ENCODE measurements at places on chromosomes 2 and 18.

GRCh38 chr2:24863641-24864040 lies 56.4 kb downstream of the ADCY3 start:
- no peak for DNase-seq

GRCh38 chr2:117661619-117662018 lies 152.9 kb upstream of the DDX18 start:
- no peak for DNase-seq

DNA sequence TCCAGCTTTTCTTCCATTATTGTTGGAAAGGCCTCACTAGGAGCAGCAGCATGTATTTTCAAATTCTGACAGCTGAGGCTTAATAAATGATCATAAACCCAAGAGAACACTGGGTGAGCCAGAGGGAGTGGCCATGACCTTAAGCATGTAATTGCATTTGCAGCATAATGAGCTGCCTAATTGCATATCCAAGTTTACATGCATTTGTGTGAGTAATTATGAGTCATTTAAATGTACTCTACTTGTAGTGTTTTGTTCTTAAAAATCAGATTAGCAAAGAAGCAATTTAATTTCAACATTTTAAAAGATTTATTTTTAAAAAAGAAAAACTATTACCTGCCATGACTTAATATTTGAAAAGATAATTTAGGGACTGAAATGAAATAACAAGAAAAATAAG lies 74.8 kb downstream of the NOL10 start:
- DNase-seq, result no peak

DNA sequence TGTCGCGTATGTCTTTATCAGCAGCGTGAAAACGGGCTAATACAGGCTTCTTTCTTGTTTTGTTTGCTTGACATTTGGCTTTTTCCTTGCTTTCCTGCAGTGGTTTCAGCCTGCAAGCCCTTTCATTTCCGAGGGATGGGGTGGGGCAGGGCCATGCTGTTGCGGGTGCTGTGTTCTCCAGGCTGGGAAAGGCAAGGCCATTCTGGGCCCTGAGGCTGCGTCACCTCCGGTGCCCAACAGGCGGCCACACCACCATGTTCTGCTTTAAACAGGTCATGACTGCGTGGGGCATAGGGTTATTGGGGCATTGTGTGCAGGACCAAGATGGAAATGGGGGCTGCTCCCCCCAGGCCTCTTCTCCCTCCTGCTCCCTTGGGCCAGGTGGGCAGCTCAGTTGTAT lies 38.6 kb upstream of the PLB1 start:
- no peak for DNase-seq

GRCh38 chr18:62744076-62744968 lies 29.0 kb downstream of the PHLPP1 start:
- DNase-seq, result no peak

DNA sequence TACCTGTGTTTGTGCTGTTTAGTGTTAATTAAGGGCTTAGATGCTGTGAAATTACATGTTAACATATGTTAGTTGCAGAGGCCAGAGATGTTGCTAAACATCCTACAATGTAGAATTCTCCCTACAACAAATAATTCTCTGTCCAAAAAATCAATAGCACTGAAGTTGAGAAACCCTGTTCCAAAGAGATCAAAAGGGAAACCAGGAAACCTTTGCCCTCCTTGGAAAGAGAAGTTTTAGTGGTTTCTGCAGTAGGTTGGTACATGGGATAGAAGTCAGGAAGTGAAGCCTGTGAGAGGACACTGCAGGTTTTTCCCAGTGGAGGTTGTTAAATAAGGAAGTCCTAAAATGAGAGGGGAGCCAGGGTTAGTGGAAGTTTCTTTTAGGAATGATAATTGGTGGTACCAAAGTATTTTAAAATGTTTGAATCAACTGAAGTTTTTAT lies 6.3 kb upstream of the RMDN2 start:
- DNase-seq, result no peak

- no peak for DNase-seq
These were observed 62.3 kb upstream of the SNTG2 start for GRCh38 chr2:888211-888801.

GRCh38 chr2:86436328-86436727 lies 4.8 kb upstream of the KDM3A start:
- DNase-seq, result no peak

DNA sequence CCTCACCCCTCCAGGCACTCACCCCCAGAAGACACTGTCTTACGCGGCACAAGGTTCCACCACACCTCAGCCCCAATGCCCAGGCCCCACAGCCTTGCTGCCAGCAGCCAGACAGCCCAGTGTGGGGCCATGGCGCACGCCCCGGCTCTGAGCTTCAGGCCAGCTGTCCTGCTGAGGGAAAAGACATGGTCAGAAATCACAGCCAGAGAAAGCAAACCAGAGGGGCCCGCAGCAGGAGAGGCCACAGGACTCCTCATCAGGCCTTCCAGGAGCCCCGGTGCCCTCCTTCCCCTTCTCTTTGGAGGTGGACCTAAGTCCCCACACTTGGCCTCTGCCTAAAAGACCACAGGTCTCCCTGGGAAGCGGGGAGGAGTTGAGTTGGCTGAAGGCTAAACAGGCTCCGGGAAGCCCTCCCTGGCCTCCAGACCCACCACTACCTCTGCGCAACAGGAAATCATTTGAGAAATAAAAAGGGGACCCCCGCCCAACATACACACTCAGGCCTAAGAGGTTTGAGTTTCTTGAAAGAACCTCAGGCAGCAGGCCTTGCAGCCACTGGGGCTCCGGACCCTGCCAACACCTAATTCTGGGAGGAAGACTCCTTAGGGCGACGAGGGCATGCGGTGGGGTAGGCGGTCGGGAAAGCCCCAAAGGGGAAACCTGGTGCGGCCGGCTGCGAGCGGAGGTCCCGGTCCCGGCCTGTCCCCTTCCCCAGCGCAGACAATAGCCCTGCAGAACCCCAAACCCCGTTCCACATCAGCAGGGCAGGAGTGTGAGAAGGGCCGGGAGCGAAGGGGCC lies 1.9 kb downstream of the SEMA4C start:
- DNase-seq, result no peak

- DNase-seq, result no peak
These were observed 51.4 kb upstream of the TMEM87B start for GRCh38 chr2:112003576-112004252.

- DNase-seq, result no peak
These were observed 6.2 kb downstream of the NAB1 start for GRCh38 chr2:190655113-190655512.

- DNase-seq, result no peak
These were observed 429.0 kb downstream of the SUCLG1 start for GRCh38 chr2:84029903-84030575.

GRCh38 chr2:8796878-8797550 lies 40.4 kb downstream of the KIDINS220 start:
- DNase-seq, result peak; percentile 46

DNA sequence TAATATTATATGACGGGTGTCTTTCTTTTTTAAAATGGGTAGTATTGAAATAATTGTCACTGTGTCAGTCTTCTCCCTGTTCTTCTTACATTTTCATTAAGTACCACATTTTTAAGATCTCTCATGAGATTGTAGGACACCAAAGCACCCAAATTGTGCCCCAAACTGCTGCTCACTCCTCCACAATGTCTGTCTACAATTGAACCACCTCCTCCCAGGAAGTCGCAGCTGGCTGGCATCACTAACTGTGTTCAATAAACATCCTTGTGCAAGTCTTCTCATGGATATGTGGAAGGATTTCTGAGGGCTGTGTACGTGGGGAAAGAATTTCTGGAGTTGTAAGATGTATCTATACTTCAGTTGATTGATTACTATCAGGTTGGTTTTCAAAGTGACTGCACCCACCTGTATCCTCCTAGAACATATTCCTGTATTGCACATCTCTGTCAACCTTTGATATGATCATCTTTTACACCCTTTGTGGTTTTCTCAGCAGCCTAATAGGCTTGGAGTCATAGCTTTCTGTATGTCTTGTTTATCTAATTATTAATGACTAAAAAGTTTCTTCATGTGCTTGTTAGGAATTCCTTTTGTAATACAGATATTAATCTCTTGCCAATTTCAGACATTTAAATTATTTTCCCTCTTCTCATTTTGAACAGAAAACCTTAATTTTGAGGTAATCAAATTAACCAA lies 774.9 kb downstream of the RNF144A start:
- DNase-seq, result no peak

DNA sequence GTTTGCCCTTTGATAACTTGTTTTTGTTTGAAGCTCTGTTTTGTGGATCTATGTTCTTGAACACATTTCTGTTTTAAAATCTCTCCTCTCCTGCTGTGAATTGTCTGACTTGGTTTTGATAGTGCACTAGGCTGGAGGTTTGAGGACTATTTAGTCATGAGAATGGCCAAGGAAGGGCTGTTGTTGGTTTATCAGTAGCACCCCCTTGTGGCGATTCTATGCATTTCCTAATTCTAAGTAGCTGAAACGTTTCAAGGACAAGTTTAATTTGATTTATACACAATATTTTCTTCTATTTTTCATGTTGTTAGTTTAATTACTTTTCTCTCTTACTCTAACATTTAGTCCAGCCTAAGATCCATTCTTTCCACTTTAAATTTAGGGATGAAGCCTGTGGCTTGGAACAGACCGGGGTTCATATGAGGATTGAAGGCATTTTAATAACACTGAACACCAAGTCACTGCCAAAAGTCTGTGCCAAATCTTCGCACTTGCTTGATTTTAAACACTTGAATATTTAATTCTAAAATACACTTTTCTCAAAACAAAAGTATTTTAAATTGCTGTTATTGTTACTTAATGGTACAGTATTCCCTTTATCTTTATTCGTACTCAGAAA lies 166.0 kb downstream of the SOCS6 start:
- DNase-seq, result peak; percentile 52

DNA sequence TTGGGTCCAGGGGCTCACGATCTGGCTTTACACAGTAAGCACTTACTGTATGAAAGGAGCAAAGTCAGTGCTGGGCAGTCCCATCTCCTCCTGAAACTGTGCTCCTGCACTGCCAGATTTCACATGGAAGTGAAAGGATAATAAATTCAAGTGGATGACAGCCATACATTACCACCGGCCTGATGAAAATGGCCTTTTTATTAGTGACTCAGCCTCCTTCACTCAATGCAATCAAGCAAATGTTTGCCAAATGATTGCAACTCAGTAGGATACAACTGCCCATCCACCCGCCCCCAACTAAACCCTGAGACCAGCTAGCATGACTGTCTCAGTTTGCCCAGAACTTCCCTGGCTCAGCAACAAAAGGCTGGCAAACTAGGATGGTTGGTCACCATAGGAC lies 77.1 kb downstream of the MYO5B start:
- DNase-seq, result no peak

DNA sequence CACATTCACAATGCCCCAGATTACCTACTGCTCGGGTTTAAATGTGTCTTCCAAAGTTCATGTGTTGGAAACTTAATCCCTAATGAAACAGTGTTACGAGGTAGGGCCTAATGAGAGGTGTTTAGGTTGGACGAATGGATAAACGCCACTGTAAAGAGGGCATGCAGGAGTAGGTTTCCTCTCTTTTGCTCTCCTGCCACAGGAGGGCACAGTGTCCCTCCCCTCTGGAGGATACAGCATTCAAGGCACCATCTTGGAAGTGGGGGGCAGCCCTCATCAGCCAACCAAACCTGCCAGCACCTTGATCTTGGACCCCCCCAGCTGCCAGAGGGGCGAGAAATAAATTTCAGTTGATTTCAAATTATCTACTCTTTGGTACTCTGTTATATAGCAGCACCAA lies 103.5 kb downstream of the TSHZ1 start:
- DNase-seq, result no peak

GRCh38 chr2:85369500-85369899 lies 14.9 kb downstream of the ELMOD3 start:
- no peak for DNase-seq

- DNase-seq, result peak; percentile 80
These were observed 31.6 kb upstream of the PPP1R1C start for GRCh38 chr2:181953881-181954537.

DNA sequence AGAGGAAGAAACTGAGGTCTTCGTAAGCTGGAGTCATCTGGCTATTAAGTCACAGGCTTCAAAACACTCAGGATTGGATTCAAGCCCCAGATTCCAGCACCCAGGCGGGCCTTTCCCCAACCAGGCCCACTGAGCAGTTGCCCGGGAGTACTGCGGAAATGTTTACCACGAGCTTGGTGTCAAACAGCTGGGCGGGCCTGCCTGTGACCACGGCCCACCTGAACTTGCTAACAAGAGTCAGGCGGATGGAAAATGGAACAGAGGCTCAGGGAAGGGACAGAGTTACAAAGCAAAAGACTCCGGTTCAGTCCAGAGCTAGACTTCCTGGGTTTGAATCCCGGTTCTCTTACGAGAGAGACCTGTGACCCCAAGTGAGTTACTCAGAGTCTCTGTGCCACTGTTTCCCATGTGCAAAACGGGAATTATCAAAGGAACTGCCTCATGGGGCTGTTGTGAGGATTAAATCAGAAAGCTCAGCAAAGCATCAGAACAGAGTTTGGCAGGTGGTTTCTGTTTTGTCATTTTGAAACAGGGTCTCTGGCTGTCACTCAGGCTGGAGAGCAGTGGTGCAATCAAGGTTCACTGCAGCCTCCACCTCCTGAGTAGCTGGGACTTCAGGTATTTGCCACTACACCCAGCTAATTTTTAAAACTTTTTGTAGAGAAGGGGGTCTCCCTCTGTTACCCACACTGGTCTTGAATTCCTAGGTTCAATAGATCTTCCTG lies 49.0 kb upstream of the TFCP2L1 start:
- DNase-seq, result no peak

GRCh38 chr2:239145106-239145505 lies 255.7 kb downstream of the HDAC4 start:
- DNase-seq, result no peak

GRCh38 chr2:234979204-234980167 lies 27.7 kb downstream of the SH3BP4 start:
- no peak for DNase-seq

DNA sequence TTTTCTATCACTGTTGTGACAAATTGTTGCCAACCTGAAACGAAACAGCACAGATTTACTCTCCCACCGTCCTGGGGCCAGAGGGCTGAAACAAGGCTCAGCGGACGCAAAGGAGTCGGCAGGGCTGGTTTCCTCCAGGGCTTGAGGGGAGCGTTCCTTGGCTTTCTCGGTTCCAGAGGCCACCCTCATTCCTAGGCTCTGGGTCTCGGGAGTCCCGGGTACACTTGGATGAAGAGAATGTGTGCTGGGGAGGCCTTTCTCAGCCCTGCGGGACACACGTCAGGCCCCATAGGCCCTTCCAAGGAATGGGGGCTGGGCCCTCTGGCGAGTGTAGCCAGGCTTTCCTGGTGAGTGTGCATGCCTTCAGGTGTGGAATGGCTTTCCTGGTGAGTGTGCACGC lies 287.3 kb upstream of the HS6ST1 start:
- DNase-seq, result no peak

DNA sequence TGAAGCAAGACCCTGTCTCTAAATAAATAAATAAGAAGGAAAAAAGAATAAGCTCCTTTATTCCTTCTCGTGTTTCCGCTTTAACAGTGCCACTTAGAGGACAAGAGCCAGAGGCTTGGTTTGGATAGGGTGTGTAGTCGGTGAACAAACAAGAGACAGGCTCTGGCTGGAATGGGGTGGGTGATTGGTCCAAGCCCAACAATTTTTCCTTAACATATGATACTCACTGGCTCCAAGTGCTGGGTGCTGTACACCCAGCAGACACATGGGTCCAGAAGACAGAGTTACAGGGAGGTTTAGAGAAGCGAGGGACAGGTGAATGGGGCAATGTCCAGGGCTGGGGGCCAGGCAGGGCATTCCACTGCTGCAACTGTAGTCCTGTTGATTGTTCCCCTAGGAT lies 77.8 kb downstream of the NCAPH start:
- no peak for DNase-seq
